ENCODE measurements at places on chromosomes 16 and 17. TPM values are rescaled to one million over a fixed set of nuclear protein-coding genes. Genes with fewer than 3 reads are reported as not detected.
A peak's percentile ranks its signal among the peaks of the same experiment; 100 is the strongest.

DNA sequence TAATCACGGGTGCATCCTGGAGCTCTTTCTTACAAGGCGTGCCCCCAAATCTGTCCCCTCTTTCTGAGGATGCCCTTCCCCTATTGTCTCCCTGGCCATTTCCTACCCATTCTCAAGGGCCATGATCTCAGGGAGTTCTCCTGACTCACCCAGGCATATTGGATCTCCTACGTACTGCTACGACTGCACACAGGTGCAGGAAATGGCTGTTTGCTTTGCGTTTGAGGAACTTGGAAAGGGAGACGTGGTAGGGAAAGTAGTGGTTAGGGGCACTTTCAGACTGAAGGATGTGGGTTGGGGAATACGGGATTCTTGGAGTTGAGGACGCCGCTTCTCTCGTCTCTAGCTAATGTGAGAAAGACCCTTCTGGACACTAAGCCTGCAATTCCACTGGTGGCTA, 18.7 kb upstream of the MEOX1 start:
- no peak overlapping the region for H3K4me3 ChIP-seq
- no peaks in the 10 kb centered on the region for H3K36me3 ChIP-seq
- no peak overlapping the region for H3K27ac ChIP-seq
- DNase-seq, result no peak
- no peaks in the 10 kb centered on the region for H3K27me3 ChIP-seq
- no peaks in the 10 kb centered on the region for H3K4me1 ChIP-seq

The METRN gene
- total RNA-seq, result 38.5 TPM

DNA sequence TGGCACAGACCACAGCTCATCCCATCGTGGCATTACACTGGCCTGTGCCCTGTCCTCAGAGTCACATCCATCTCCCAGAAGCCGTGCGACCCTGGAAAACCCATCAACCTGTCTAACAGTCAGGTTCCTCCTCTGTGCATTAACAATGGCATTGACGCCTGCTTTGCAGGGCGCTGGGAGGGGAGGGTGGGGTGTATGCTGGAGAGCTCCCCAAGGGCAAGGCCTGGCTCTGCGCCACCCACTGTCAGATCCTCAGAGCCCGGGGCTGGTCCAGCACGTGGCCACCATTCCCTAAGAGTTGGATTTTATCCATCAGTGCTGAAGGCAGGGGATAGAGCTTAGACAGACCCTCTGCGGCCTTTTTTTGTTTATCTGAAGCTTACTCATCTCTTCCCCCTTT, 28.7 kb downstream of the NOS2 start:
- no peak for DNase-seq
- no peak overlapping the region for H3K4me3 ChIP-seq
- no peak overlapping the region for H3K27ac ChIP-seq
- H3K4me1 ChIP-seq, result no peaks in the 10 kb centered on the region
- no peaks in the 10 kb centered on the region for H3K27me3 ChIP-seq

The MPP3 gene
- 6.6 TPM for total RNA-seq

- no peak overlapping the region for H3K27ac ChIP-seq
- peaks cover 53% of the 10 kb centered on the region for H3K36me3 ChIP-seq
- no peak overlapping the region for H3K4me3 ChIP-seq
- DNase-seq, result peak; percentile 94
- H3K4me1 ChIP-seq, result no peaks in the 10 kb centered on the region
These were observed 11.2 kb downstream of the TFAP4 start for GRCh38 chr16:4261557-4262172.

- H3K27ac ChIP-seq, result no peak overlapping the region
- peak overlapping the region; percentile 82 for H3K4me3 ChIP-seq
- no peaks in the 10 kb centered on the region for H3K27me3 ChIP-seq
- peaks cover 6% of the 10 kb centered on the region for H3K4me1 ChIP-seq
- DNase-seq, result peak; percentile 75
These were observed 1.4 kb downstream of the TLCD1 start for GRCh38 chr17:28724500-28725165.

DNA sequence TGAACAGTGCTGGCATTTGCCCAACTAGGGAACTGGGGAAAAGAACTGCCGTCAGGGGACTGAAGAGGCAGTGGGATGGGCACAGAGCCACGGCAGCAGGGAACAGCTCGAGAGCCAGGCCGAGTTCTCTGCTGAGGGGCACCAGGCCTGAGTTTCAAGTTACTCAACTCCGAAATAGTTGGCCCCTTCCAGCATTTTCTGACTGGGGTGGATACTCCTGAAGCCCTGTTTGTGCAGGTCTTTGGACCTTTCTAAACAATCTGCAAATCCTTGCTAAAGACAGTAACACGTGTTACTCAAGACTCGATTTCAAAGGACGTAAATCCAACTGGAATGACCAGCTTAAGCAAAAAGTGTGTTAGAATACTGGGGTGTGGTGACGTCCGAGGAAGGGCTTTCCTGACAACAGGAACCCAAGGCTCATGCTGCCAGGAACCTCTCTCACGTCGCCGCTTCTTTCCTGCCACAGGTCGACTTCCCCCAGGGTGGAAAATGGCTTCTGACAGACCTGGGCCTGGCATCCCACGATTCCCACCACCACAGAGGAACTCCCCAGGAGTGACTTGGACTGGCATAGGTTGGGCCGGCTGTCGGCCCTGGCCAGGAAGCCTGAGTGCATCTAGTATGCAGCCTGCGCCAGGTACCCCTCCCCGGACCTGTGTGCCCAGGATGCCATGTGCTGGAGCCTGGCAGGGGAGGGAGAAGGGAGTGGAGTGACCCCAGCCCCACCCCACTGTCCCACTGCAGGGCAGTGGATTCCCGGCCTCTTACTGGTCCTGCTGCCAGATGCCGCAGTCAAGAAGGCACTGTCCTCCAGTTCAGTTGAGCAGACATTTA, 71.9 kb downstream of the N4BP1 start:
- no peak overlapping the region for H3K4me3 ChIP-seq
- no peak overlapping the region for H3K27ac ChIP-seq
- H3K27me3 ChIP-seq, result no peaks in the 10 kb centered on the region
- peaks cover 22% of the 10 kb centered on the region for H3K36me3 ChIP-seq
- no peak for DNase-seq

The KRTAP4-4 gene
- not detected for total RNA-seq

The EMC8 gene
- 63.7 TPM for total RNA-seq

GRCh38 chr16:53219795-53220454, 165.1 kb downstream of the CHD9 start:
- peaks cover 50% of the 10 kb centered on the region for H3K36me3 ChIP-seq
- no peak for DNase-seq
- H3K4me3 ChIP-seq, result no peak overlapping the region
- no peak overlapping the region for H3K27ac ChIP-seq

The KRT31 gene
- not detected for total RNA-seq

DNA sequence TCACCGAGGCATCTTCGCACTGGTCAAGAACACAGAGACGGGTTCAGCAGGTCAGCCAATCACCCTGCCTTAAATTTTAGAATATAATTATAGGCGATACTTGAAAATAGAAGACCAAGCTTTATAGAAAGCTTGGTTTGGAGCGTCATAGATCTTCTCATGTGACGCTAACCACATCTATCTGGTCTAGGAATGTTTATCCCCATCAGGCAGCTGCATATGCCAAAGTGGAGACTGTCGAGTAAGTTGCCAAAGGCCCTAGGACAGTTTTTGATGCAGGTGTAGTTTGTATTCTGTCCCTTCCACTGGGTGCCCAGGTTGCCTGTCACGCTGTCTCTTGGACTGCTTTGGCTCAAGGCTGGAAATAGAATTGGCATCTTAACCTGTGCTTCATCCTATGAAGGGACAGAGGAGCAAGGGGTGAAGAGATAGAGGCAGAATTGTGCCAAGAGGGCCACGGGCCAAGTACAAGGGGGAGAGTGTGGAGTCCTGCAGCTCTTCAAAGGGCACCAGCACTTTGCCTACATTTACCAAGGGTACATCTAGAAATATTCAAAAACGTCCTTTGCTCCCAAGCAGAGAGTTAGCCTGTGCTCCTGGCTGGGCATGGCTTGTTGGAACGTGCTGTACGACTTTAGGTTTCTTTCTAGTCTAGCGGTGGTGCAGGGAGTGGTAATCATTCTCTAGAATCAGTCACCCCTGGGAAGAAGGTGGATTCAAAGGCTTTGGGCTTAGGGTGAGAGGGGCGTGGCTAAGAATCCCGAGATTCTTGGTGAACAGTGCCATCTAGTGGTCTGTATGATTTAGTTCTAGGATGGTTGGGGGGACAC, 5.3 kb upstream of the WIPI1 start:
- H3K4me3 ChIP-seq, result no peak overlapping the region
- H3K27me3 ChIP-seq, result peaks cover 9% of the 10 kb centered on the region
- H3K27ac ChIP-seq, result no peak overlapping the region

GRCh38 chr17:47281216-47281615, 27.6 kb downstream of the ITGB3 start:
- H3K27me3 ChIP-seq, result no peaks in the 10 kb centered on the region
- no peaks in the 10 kb centered on the region for H3K4me1 ChIP-seq
- no peak overlapping the region for H3K4me3 ChIP-seq
- no peak overlapping the region for H3K27ac ChIP-seq
- no peaks in the 10 kb centered on the region for H3K36me3 ChIP-seq

GRCh38 chr17:31869031-31869430, 10.0 kb upstream of the COPRS start:
- H3K27me3 ChIP-seq, result no peaks in the 10 kb centered on the region
- no peak for DNase-seq
- peaks cover 77% of the 10 kb centered on the region for H3K36me3 ChIP-seq
- H3K4me1 ChIP-seq, result no peaks in the 10 kb centered on the region
- no peak overlapping the region for H3K4me3 ChIP-seq

Measured in endodermal cell (in vitro differentiated cells).